ENCODE measurements at places on chromosomes 13 and 19. TPM values are rescaled to one million over a fixed set of nuclear protein-coding genes. Genes with fewer than 3 reads are reported as not detected.

SIGLECL1 gene
- not detected for total RNA-seq

PGLYRP2 gene
- not detected for total RNA-seq

ZNF729 gene
- total RNA-seq, result not detected

CGB8 gene
- not detected for total RNA-seq
